ENCODE measurements at places on chromosomes 4 and X. TPM values are rescaled to one million over a fixed set of nuclear protein-coding genes. Genes with fewer than 3 reads are reported as not detected.

BEX5 gene
- 4.4 TPM for total RNA-seq

DNA sequence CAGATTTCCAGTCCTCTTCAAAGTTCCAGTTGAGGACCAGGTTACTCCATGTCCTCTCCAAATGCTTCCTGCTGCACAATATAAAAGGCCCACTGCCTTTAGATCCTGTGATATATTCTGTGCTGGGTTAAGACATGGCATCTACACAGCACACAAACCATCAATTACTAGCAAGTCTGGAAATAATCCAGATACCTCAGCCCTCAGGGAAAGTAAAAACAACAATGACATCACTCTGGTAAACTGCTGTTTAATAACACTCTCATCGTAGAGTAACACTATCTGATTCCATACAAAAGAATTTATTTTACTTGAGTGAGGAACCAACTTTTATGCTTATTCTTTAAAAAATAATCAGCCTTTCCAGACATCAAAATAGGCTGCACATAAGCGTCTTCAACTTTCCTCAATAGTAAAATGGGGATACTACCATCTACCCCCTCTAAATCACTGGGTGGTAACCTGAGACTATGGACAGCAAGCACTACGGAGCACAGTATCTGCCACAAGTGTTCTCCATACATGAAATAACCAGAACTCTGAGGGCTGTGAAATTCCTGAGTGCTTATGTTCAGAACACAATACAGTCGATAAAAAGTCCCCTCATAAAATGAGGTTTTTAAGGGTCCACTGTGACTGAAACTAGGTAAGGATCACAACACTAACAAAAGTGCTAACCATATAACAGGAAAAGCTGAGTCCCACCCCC lies 53.4 kb downstream of the ABCG2 start:
- no peak for DNase-seq

GRCh38 chrX:130330146-130330545 lies 9.6 kb upstream of the SLC25A14 start:
- no peak for DNase-seq

DNA sequence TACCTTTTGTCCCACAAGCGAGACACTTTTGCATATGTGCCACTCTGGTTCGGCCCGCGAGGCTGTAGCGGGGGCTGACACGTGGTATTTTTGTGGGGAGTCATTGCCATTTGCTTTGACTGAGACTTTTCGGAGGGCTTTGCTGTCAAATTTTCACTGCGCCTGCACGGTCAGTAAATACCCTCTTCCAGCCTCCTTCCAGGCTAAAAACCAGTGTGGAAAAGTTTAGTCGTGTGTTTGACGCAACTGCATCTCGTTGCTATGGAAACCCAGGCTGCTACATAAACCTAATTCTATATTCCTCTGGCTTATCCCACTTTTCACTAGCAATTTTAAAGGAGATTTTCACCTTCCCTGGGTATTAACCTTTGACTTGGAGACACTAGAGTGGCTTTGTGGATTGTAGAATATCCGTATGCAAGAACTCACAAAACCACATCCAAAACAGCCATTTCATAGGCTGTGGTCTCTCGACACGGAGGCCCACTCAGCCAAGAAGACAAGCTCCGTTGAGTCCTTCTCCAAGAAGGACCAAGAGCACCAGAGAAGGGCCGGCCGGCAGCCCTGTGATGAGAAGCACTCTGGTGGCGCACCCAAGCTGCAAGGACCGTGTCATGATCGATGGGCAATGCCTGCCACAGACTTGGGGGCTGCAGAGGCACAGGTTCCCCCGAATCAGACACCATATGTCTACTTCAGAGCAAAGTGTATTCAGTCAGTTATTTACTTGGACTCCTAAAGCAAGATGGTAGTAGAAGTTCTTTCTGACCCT lies 38.4 kb upstream of the ENPP6 start:
- no peak for DNase-seq

- DNase-seq: no peak
These were observed 270.2 kb downstream of the TLL1 start for GRCh38 chr4:166143227-166143626.

TLL1 gene
- total RNA-seq: 4.7 TPM

RASGEF1B gene
- total RNA-seq: 63.0 TPM

DNA sequence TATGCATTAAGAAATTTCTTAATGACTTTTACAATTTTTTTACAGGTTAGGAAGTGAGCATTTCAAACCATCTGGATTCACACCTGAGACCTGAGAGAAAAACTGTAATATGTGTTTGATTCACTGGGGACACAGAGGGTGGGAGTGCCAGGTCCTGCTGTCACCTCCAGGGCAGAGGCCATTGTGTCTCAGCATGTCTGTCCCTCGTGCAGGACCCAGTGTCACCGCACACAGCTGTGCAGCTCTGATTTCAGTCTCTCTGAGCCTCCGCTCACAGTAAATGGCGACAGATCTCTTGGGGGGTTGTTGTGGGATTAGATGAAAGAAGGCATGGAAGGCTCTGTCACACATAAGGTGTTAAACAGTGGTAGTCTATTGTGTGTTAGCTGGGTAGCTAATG lies 23.0 kb upstream of the CLDN24 start:
- DNase-seq: no peak

GRCh38 chrX:139642241-139642927 lies 65.6 kb downstream of the MCF2 start:
- DNase-seq: no peak

- DNase-seq: no peak
These were observed 46.0 kb upstream of the MGST2 start for GRCh38 chr4:139619644-139620043.

UGT2B11 gene
- not detected for total RNA-seq

GRCh38 chrX:134144231-134144630 lies 92.8 kb upstream of the CCDC160 start:
- no peak for DNase-seq

ARX gene
- 0.53 TPM for total RNA-seq

GRCh38 chr4:16140879-16141249 lies 57.0 kb upstream of the PROM1 start:
- DNase-seq: no peak

TCP11X2 gene
- total RNA-seq: 0.27 TPM

MAGEB10 gene
- not detected for total RNA-seq

DNA sequence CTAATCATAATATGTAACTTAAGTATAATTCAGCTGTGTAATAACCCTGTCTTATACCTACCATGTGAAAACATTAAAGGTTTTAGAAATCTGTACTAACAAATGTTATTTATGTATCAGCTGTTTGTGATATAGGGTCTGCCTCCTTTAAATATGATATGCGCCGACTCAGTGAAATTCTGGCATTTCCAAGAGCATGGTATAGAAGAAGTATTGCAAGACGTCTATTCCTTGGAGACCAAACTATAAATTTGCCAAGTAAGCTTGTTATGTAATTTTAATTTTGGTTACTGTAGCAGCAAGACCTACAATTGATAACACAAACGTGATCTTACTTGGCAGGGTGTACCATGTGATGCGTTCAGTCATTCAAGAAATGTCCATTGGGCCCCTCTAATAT lies 32.3 kb upstream of the ADAD1 start:
- DNase-seq: no peak

- no peak for DNase-seq
These were observed 45.3 kb upstream of the HMX1 start for GRCh38 chr4:8916906-8917305.

- DNase-seq: no peak
These were observed 2620.0 kb downstream of the PCDH7 start for GRCh38 chr4:33340168-33340567.

CT55 gene
- total RNA-seq: not detected

DNA sequence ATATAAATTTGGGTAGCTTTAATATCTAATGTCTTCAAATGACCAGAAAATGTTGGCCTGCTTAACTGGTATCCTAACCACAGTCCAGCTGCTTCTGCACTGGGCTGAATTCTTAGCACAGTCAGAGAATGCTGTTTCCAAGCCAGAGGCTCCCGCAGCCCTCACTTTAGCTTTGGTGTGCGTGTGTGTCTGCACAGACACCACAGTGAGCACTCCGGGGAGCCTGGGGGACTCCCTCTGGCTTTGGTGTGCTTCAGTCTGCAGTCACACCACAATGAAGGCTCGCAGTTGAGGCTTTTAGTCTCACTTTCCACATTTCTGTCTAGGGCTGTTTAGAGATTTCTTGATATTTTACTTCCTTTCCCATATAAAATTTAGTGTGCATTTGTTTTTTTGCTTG lies 53.6 kb downstream of the APOO start:
- DNase-seq: no peak

GRCh38 chr4:39732728-39733127 lies 34.8 kb downstream of the UBE2K start:
- no peak for DNase-seq

DNA sequence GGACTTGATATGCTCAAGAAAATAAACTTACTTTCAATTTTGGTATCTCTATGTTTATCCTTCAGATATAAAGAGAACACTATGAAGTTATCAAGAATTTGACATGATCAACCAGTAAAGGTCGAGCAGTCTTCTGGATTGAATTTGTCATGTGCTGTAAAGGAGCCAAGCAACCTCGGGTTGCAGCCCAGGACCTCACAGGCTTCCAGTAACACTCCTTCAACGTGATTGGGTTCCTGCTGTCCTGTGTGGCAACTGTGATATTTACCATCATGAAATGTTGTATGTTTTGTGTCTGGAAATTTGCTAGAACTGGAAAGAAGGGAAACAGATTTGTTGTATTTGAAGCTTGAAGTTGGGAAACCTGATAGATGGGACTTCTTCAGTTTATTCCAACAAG lies 52.0 kb upstream of the UGT2B7 start:
- no peak for DNase-seq

DNA sequence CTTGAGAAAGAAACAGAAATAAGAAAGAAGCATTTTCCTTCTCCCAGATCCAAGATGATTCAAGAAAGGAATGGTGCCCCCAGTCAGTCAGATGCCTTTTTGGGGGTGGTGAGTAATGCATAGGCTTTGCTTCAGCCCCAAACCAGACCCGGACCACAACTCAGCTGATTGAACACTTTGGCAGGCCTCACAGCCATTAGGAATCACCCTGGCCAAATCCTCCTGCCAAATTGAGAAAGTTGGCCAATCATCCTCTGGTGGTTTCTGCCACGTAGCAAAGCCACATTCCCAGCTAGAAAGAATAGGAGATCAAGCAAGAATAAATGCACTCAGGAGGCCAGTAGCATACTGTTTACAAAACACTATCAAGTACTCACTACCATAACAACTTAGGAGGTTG lies 33.7 kb downstream of the FRMD7 start:
- no peak for DNase-seq

DNA sequence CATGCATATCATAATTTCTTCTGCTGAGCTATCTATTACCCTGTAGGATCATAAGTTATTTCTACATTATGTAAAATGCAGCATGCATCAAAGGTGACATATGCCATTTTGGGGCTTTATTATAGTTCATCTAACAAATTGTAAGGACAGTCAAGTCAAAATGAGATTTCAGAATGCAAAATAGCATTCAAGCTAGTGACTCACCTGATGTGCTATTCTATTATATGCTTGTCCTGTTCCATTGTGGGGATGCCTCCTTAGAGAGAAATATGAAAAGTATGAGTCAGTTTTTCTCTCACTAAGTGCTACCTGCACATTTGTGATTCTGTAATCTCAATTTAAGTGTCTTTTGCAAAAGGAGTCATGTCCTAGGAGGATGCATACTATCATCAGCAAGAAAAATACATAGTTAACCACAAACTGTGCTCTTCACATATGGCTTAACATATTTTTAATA lies 647.0 kb upstream of the PCDH10 start:
- DNase-seq: no peak

BCORL1 gene
- 13.6 TPM for total RNA-seq

DNA sequence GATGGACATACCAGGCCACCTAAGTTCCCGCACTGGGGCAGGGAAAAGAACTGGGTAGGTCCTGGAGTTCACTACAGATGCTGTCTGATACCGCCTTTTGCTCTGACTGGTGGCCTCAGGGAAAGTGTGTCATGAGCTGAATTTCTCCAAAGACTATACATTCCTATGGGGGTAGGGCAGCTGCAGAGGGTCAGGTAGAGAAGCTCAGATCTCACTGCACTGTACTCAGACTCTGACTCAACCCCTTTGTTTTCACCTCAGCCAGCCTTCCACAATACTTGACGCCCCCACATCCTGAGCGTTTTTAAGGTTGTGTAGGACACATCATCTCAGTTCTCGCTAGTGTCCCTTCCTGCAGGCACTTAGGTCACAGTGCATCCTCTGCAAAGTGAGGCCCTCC lies 7.8 kb downstream of the GATB start:
- DNase-seq: no peak

- no peak for DNase-seq
These were observed 18.6 kb upstream of the RNF128 start for GRCh38 chrX:106707771-106708454.

DNA sequence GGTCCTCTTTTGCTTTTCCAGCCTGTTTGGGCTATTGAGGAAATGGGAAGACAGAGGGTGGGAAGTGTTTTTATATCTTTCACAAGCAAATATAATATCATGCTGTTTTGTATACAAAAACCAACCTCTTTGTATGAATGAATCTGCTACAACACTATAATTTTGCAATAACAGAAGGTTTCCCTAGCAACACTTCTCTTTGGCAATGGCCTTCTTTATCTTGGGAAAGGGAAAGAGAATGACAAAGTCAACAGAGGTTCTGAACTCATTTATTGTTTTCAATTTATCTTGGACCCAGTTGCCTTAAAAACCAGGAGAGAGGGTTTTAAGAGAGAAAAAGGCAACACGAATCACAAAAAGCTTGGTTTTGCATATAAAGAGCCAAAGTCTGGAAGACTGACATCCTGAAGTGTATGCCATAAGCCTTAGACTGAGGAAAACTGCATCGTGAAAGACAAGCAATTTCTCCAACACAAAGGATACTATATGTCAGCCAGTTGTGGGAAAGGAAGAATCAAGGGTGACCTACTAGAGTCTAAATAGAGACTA lies 121.8 kb upstream of the FAM241A start:
- no peak for DNase-seq

PPAT gene
- 4.7 TPM for total RNA-seq

All from lower lobe of right lung (tissue), 2 donors.